ENCODE measurements at places on chromosomes 4 and X.

DNA sequence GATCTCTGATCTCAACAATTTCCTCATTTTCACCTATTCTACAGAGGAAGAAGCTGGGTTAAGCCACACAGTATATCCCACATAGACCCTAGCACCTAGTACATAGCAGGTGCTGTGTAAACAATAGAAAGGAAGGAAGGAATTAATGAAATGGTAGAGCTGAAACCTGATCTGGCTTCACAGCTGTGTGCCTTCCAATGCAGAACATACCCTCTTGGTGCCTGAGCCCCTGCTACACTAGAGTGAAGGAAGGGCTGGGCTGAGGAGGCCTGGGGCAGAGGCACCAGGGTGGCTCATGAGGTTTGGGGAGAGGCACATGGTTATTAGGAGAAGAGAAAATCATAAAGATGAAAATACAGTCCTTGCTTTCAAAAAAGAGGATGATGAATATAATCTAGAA is 21.3 kb downstream of the LRRC66 start:
- DNase-seq: no peak

DNA sequence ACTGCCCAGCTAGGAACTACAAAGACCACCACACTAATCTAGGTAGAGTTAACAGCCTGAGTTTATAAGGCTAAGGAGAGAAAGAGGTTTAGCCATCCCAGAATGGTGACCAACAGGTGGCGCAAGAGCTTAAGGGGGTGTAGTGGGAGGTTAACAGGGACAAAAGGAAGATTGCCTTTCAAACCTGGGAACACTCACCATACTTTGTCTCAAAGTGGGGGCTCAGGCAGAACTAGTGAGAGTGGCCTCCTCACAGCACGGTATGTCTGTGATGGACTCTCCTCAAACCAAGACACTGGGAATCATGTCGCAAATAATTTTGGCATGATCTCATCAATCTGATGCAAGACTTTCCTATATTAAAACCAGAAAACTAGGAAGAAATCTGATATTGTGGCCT is 23.4 kb downstream of the CCNI start:
- no peak for DNase-seq

DNA sequence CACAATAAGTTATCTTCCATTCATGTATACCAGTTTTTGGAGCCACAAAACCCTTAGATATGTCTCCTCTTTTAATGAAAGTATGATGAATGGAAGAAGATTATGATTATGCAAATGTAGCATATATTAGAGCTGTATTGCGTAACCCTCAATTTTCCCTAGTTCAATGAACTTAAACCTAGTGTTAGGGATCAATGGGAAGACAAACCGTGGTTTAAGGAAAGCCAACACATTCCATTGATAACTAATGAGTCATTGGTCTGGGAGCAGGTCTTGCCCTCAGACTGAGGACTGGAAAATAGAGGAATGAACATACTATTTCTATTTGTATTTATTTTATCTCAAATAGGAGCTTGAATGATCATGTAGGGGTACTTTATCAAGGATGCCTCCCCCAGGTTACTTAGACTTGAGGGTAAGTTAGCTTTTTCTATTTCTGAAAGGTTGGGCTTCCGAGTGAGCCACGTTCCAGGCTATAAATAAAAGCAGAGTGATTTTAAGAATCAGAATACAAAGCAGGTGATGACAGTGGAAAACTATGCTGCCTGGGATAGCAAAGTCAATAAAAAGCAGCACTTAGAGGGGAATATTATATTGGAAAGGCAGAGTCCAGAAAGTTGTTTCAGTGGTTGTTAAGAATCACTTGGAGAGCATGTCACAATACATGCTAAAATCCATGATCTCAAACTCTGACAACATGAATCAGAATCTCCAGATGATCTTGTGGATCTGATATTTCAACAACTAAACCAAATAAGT is 356.0 kb downstream of the ADAM29 start:
- DNase-seq: peak; percentile 45

DNA sequence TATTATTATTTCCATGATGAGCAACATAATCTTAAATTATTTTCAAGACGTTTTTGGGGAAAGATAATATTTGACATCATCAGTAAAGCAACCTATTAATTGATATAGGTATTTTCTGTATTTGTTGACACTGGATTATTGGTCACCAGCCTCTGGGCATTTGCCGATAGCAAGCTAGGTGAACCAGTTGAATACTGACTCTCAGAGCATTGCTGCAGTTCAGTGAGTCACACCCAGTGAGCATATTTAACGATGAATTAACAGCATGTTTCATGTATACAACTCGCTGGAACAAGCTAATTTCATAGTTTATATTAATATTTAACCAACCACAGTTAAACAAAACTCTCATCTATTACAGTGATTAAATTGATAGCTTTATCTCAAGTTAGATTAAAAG is 1006.0 kb upstream of the DIAPH2 start:
- no peak for DNase-seq

- peak; percentile 46 for DNase-seq
Observed at GRCh38 chrX:118225711-118226428, 109.3 kb upstream of the KLHL13 start.

DNA sequence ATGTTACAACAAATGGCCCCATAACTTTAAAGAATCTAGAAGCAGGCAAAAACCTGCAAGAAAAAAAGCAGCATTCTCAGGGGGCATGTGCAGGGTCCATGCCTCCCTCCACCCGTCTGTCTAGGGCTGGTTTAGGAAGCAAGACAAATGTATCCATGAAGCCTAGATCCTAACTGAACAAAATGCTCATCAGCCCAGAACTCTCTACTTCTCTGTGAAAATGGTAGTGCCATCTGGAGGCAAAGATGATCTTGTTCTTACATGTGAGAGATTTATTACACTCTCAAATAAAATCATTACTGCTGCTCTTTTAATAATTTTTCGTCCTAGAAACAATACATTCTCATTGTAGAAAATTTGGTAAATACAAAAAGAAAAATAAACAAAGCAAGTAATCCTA is 26.7 kb downstream of the NR3C2 start:
- peak; percentile 13 for DNase-seq

- no peak for DNase-seq
Observed at GRCh38 chr4:8553216-8553615, 27.0 kb upstream of the GPR78 start.

- DNase-seq: no peak
Observed at GRCh38 chr4:22063613-22064012, 115.0 kb upstream of the KCNIP4 start.

DNA sequence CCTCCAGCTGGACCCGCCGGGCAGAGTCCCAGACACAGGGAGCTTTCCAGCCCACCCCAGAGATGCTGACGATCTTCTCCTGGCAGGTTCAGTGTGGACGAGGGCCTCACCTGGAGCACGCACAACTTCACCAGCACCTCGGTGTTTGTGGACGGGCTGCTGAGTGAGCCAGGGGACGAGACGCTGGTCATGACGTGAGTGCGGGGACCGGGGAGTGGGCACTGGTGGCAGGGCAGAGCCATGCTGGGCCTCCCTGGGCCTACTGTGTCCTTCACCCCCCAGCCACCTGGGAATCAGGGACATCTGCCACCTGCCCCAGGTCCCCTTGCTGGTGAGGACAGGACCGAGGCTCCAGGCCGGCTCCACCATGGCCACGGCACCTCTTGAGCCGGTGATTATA is 235.6 kb downstream of the AFAP1 start:
- no peak for DNase-seq

GRCh38 chr4:34422472-34423175 is 1821.7 kb downstream of the ARAP2 start:
- DNase-seq: peak; percentile 22

GRCh38 chr4:40192114-40193015 is 4.5 kb upstream of the RHOH start:
- DNase-seq: no peak

GRCh38 chrX:132876523-132877338 is 81.7 kb downstream of the HS6ST2 start:
- no peak for DNase-seq

- DNase-seq: no peak
Observed at GRCh38 chrX:13082206-13083065, 38.0 kb upstream of the FAM9C start.

GRCh38 chr4:115418635-115419396 is 305.4 kb upstream of the NDST4 start:
- DNase-seq: no peak

- peak; percentile 12 for DNase-seq
Observed at GRCh38 chrX:150683536-150684146, 9.6 kb upstream of the MTMR1 start.

DNA sequence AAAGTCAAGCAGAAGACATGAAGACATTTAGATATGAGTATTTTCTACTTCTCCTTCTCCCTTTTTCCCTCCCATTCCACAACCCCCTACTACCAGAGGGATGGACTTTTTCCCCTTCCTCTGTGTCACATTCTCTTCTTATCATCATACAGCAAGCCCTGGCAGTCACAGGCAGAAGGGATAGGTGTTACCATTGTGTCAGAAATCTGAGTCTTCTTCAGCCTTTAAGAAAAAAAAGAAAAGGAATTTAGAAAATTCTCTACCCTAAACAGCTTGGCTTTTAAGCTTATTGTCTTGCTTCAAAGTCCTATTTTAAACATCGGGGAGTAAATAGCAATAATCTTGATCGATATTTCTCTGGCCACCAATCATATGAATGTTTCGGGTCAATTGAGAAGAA is 30.9 kb upstream of the ADH1C start:
- DNase-seq: no peak
